Brain pericyte (primary cell): ENCODE measurements at places on chromosomes 7 and 10.

GRCh38 chr7:120720317-120720716 lies 137.6 kb downstream of the TSPAN12 start:
- no peak for DNase-seq

DNA sequence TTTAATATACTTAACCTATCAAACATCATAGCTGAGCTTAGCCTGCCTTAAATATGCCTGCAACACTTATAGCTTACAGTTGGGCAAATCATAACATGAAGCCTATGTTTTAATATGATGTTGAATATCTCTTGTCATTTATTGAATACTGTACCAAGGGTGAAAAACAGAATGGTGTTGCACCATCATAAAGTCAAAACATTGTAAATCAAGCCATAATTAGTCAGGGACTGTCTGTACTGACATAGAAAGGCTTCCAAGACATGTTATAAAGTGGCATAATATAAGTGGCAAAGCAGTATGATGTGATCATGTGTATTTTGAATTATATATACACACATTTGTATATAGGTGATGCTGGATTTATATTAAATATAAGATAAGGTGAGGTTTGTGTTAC lies 140.0 kb downstream of the ZEB1 start:
- no peak for DNase-seq

GRCh38 chr7:68980011-68980410 lies 618.3 kb upstream of the AUTS2 start:
- no peak for DNase-seq

DNA sequence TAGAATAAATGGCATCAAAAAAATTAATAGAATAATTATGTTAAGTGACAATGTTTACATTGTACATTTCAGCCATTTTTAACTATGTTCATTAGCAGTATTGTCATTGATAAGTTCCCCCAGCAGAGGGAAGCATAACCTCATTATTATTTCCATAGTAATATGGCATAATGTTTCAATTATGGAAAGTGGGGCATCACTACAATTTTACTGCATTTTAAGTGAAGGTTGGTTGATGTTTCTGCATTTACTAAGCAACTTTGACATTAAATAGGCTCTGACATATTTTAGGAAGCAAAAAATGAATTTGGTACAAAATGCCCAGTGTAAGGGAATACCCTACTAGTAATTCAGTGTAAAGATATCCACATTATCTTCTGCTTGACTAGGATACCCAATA lies 218.3 kb downstream of the SEMA3A start:
- peak; percentile 2 for DNase-seq
